ENCODE measurements at places on chromosomes 2 and 18. TPM values are rescaled to one million over a fixed set of nuclear protein-coding genes. Genes with fewer than 3 reads are reported as not detected.

Gene SKOR2
- total RNA-seq = 0.18 TPM

Gene WIPF1
- 17.1 TPM for total RNA-seq

Gene FAHD2B
- total RNA-seq = 41.9 TPM

Gene TBC1D8
- 12.3 TPM for total RNA-seq

Gene FSIP2
- total RNA-seq = 8.4 TPM

Gene KIF1A
- 88.9 TPM for total RNA-seq

Gene MAL
- total RNA-seq = not detected

Gene RRM2
- total RNA-seq = 157 TPM

Gene CYBRD1
- 4.7 TPM for total RNA-seq

Gene MARCO
- total RNA-seq = not detected

Gene CGREF1
- total RNA-seq = 0.57 TPM

Gene PJVK
- total RNA-seq = 5.5 TPM

Gene ADRA2B
- 2.3 TPM for total RNA-seq
